ENCODE measurements at places on chromosomes 2 and 18.

- DNase-seq = no peak
Observed at GRCh38 chr18:31649978-31650719, 34.2 kb downstream of the B4GALT6 start.

DNA sequence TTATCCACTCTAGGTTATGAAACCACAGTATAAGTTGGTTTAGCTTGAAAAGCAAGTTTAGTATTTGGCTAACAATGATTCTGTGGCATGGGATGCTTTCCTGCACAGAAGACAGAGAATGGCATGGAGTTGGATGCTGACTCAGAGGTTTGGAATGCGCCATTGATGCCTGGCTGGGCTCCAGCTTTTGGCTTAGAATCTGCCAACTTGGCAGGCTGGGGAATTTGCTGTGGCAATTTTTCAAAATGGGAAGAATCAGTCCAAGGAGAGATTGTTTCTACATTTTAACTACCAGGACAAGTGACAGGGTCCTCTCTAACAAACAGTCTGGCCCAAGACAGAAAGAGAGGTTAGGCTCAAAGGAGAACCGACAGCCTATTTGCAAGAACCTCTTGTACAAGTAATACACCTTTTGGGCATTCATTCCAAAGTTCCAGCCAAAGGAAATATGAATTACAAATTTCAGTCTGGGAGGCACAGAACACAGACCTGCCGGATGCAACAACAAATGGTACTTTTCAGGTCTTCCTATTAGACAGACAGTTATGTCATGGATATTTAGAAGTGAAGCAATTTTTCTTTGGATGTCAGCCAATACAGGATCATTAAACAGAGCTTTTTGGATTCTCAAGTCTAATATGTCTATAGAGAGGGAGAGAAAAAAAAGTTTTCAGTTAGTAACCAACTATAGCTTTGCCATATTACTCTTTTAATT is 1027.7 kb downstream of the TMEM182 start:
- no peak for DNase-seq

DNA sequence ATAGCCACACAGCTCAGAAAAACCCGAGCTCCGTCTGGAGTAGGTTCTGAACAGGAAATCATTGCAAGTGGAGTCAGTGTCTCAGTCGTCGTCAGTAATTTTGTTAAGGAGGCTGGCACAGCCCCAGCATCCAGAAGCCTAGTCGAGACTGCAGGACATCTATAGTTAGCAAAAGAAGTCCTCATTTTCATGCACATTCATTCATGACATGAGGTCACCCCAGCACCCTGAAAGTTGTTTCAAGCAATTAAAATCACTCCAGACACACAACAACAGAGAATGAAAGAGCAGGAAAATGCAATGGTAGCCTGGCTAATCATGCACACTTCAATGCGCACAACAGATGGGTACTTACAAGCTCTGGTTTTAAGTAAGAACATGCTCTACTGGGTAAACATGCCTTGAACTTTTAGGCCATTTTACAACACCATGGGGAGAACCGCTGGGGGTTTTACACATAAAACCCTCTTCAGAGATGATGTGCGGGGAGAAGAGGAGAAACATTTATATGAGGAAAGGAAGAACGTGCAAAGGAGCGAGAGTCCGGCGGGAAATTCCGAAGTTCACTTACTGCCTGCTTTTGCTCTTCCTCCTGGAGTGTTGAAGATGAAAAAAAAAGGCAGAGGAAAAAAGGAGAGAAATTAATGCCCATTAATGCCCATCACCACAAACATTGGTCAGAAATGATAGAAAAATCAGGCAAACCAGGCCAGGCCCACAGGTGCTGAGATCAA is 77.4 kb upstream of the DNMT3A start:
- DNase-seq = no peak

DNA sequence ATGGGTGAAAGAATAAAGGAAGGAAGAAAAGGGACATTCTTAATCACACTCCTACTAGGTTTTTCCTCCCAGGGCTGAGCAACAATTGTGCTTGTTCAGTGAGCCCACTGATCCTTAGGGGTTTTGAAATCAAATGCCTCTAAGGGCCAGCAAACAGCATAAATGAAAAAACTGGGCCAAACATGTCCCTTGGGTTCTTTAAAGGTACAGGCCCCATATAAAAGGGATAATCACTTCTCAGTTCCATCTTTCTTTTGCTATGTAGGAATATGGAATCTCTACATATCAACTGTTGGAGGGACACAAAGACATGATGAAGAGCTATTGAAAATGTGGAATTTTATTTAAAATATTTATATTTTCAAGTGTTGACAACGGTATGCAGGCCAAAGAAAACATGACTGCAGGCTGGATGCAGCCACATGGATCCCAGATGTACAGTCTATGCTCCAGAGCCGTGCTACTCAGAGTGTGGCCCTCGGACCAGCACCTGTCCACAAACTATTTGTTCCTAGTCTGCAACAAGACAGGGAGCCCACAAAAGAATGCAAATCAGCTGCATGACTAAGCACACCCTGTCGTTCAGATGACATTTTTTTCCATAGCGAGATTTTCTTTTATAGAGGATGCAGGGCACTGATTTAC is 110.0 kb downstream of the CDH20 start:
- no peak for DNase-seq
